Vagina (tissue), 2 donors: ENCODE measurements at places on chromosomes 11 and 22.

- H3K27ac ChIP-seq = no peak overlapping the region
- H3K4me3 ChIP-seq = no peak overlapping the region
- no peaks in the 10 kb centered on the region for H3K4me1 ChIP-seq
Observed at GRCh38 chr22:22888571-22889353, 1.1 kb downstream of the IGLL5 start.

DNA sequence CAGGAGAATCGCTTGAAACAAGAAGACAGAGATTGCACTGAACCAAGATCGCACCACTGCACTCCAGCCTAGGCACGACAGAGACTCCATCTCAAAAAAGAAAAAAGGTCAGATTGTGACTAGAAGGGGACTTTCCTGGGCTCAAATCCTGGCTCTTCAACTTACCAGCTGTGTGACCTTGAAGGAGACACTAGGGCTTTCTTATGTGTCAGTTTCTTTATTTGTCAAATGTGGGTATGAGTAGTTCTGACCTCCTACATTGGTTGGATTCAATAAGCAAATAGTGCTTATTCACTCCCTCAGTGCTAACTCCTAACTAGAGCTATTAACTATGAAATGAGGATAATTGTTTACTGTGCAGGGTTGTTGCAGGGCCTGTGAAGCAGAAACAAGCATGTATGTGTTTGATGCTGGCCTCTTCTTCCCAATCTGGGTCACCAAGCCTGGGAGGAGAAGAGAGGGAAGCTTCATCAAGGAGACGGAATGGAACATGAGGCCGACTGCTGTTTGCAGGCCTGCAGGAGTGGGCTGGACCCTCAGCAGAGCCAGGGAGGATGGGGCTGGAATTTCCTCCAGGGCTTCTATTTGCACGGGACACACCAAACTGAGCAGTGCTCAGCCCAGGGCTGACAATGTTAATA, 22.5 kb downstream of the RHOD start:
- no peak overlapping the region for H3K4me3 ChIP-seq
- no peak overlapping the region for H3K27ac ChIP-seq
- no peaks in the 10 kb centered on the region for H3K27me3 ChIP-seq
- peaks cover 22% of the 10 kb centered on the region for H3K4me1 ChIP-seq
- no peak for DNase-seq

- H3K27me3 ChIP-seq = no peaks in the 10 kb centered on the region
- H3K27ac ChIP-seq = no peak overlapping the region
- no peak overlapping the region for H3K4me3 ChIP-seq
- H3K36me3 ChIP-seq = no peaks in the 10 kb centered on the region
Observed at GRCh38 chr11:63289658-63290057, 46.3 kb upstream of the SLC22A25 start.

DNA sequence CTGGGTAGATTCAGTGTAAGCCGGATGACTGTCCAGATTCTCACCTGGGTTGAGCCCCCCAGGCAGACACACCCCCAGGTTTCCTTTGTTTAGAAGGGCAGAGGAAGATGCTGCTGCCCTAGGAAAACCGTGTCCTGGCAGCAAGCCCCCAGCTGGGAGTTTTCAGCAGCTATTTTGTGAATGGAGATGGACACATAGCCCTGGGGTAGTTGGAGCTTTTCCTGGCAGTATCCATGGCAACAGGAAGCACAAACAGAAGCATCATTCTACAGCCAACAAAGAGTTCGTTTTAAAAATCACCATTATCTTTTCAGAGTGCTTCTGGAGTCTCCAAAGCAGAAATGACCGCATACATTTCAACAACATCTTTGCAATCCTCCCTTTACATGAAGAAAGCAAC, 245.5 kb downstream of the BRD1 start:
- no peaks in the 10 kb centered on the region for H3K4me1 ChIP-seq
- DNase-seq = no peak
- no peak overlapping the region for H3K27ac ChIP-seq
- H3K4me3 ChIP-seq = no peak overlapping the region
- H3K27me3 ChIP-seq = no peaks in the 10 kb centered on the region
- no peaks in the 10 kb centered on the region for H3K36me3 ChIP-seq
